ENCODE measurements at places on chromosomes 4 and X.

GRCh38 chrX:30992381-30992904 lies 79.4 kb downstream of the FTHL17 start:
- no peak for DNase-seq

DNA sequence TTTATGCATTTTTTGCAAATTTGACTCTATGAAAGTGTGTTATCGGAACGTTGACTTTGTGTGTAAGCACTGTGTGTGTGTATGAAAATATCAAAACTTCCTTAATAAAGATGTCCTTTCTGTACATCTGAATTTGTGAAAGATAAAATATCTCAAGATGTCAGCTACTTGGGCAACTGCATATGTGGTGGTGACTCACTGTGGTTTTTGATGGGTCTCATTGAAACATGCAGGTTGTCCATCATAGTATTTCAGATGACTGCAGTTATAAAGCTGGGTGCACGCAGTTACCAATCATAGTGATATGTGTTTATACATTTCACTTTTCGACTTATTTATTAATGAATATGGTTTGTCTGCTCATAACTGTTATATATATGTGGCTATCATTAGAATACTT lies 19.7 kb upstream of the BBS12 start:
- no peak for DNase-seq

DNA sequence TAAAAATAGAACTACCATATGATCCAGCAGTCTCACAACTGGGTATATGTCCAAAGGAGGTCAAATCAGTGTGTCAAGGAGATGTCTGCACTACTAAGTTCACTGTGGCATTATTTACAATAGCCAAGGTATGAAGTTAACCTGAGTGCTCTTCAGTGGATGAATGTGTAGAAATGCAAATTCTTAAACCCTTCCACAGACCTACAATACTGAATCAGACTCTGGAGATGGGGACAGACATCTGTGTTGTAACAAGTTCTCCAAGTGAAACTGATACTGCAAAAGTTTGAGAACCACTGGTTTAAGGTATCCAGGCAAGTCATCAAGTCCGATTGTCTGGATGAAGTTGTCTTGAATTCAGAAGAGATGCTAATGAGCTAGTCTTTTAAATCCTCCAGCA lies 38.5 kb downstream of the SMAD1 start:
- no peak for DNase-seq

- DNase-seq: no peak
These were observed 905 bp upstream of the MAEA start for GRCh38 chr4:1288786-1289185.

- DNase-seq: no peak
These were observed 163.9 kb upstream of the KIT start for GRCh38 chr4:54493862-54494261.

DNA sequence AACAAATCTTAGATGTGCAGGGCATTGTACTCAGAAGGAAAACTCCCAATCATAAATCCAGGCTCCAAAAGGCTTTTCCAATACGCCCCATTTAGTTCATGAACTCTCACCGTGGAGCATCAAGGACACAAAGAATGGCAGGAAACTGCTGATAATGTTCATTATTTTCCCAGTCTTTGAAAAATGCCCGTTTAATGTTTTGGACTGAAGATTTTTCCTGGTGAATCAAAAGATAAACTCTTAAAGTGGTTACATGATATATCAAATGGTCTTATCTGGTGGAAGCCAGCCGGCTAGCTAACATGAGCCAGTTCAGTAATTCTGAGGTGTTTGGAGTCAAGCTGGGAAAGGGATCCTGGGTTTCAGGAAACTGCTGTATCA lies 62.1 kb upstream of the AP1S2 start:
- no peak for DNase-seq

- no peak for DNase-seq
These were observed 27.3 kb downstream of the SLITRK2 start for GRCh38 chrX:145844886-145845285.

Measured in activated CD4-positive, alpha-beta T cell treated with anti-CD3 and anti-CD28 coated beads, Interleukin-2, amount 50 U/mL, for 24 hours (primary cell).